Effector CD8-positive, alpha-beta T cell (primary cell): ENCODE measurements at places on chromosomes 5 and 9.

DNA sequence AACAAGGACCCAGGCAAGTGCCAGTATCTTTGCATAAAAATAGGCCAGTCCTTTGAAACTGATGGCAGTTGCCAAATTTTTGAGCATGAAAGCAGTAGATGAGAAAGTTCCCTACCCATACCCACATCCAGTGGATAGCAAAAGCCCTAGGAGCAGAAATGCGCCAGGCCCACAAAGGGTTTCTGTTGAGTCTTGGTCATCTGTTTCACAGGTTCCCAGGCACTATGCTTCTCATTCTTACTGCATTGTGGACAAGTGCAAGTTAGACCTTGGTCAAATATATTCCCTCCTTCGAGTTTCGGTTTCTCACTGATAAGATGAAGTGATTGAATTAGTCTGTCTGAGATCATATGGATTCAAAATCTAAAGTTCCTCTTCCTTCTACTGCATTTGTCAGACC is 152.3 kb downstream of the NR3C1 start:
- no peak for DNase-seq

DNA sequence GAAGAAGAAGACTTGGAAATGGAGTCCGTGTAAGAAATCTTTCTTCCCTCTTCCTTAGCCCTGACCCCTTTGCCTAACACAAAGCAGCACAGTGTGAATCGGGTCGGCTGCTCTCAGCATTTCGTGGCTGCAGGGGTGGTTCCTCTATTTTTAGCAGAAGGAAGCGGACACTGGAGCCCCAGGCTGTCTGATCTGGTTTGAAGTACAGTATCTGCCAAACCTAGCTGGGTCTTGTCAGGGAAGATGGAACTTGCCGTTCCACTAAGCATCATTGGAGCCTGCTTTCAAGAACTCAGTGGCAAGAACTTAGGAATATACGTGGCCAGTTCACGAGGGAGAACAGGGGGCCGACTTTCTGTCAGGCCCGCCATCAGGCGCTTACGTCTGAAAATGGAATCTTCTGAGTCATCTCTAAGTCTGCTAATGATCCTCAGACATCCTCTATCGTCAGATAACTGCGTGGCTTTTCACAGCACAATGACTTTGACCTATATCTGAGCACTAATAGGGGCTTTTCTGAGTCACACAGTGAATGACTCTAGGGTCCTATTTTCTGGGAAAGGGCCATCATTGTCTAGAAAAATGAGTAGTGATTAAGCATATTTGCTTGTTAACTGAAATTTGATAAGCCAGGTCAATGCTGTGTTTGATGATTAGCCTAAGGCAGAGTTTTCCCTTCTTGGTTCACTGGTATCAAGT is 43.3 kb upstream of the NCS1 start:
- no peak for DNase-seq

GRCh38 chr5:163730206-163730756 is 224.9 kb downstream of the MAT2B start:
- DNase-seq = no peak

GRCh38 chr5:175516933-175517823 is 38.8 kb downstream of the SFXN1 start:
- DNase-seq = no peak
